ENCODE measurements at places on chromosomes 2 and 18.

DNA sequence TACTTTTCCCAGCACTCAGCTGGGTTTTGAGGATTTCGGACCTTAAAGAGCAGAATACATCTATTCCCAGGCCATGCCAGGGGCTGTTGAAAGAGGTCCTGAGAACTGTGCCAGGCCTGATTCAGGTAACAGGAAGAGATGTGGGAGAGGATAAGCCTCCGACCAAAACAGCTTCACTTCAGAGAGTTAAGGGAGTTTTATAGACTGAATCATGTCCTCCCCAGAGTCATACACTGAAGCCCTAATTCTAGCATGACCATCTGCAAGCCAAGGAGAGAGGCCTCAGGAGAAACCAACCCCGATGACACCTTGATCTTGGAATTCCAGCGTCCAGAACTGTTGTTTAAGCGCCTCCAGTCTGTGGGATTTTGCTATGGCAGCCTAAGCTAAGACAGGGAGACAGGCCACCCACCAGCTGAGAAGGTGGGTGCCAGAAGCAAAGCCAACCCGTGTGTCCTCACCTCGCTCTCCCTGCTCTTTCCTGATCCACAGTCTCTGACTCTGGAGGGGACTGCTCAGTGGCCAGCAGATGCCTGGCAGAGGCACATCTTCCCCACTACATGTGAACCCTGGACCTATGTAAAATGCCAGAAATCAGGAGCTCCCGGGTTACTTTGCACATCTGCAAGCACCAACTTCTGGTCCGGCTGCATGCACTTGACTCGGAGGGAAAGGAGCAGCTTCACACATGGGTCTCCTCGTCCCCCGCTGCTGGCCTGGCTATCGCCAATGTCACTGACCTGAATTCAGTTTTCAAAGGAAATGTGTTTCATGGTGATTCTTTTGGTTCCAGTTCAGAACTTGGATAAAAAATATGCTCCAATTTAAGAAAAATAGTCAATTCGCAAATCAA is 116.8 kb upstream of the EPC2 start:
- H3K36me3 ChIP-seq: no peaks in the 10 kb centered on the region
- H3K27me3 ChIP-seq: no peaks in the 10 kb centered on the region
- H3K4me1 ChIP-seq: peaks cover 9% of the 10 kb centered on the region
- no peak overlapping the region for H3K27ac ChIP-seq

- no peak overlapping the region for H3K27ac ChIP-seq
- no peaks in the 10 kb centered on the region for H3K4me1 ChIP-seq
- H3K36me3 ChIP-seq: peaks cover 13% of the 10 kb centered on the region
- H3K4me3 ChIP-seq: no peak overlapping the region
Observed at GRCh38 chr2:238999291-238999741, 151.4 kb downstream of the TWIST2 start.

DNA sequence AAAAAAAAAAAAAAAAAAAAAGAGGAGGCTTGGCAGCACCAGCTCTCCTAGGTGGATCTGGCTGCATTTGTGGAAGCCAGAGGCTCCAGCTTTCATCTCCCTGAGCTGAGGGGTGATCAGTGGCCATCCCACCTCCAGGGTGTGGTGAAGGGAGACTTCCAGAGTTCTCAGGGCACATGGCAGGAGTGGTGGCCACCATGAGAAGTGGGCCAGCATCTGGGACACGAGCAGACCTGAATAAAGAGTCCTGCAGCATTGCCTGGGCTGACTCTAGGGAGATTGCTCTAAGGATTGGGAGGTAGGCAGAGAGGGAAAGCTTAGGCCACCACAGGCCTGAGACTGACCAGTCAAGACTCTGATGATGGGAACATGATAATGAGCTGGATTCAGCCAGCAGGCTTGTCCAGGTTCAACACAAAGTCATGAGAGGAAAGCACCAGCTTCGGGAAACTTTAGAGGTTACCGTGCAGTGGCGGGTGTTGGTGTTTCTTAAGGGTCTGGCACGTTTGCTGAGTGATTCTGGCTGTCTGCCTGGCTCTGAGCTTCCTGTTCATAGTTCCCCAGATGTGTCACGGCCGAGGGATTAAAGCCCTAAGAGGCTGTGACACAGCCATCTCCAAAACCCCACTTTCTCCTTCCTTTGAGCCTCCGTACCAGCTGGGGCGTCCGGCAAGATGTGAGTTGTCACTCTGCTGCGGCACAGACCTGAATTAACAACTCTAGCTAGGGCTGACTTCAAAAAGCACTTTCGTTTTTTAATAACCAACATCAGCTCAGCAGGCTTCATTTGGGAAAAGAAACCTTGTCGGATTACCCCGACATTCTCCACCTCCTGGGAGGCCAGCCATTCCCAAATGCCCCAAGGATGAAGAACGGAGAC is 38.3 kb upstream of the IL1R1 start:
- H3K36me3 ChIP-seq: no peaks in the 10 kb centered on the region
- H3K27ac ChIP-seq: no peak overlapping the region
- no peaks in the 10 kb centered on the region for H3K27me3 ChIP-seq
- no peaks in the 10 kb centered on the region for H3K4me1 ChIP-seq

- DNase-seq: no peak
- no peaks in the 10 kb centered on the region for H3K27me3 ChIP-seq
- H3K36me3 ChIP-seq: no peaks in the 10 kb centered on the region
Observed at GRCh38 chr2:181376442-181376841, 80.7 kb upstream of the ITGA4 start.

- no peak overlapping the region for H3K27ac ChIP-seq
- H3K36me3 ChIP-seq: no peaks in the 10 kb centered on the region
- no peak for DNase-seq
- no peaks in the 10 kb centered on the region for H3K27me3 ChIP-seq
- H3K4me1 ChIP-seq: no peaks in the 10 kb centered on the region
- no peak overlapping the region for H3K4me3 ChIP-seq
Observed at GRCh38 chr2:159201360-159202063, 85.0 kb downstream of the WDSUB1 start.

DNA sequence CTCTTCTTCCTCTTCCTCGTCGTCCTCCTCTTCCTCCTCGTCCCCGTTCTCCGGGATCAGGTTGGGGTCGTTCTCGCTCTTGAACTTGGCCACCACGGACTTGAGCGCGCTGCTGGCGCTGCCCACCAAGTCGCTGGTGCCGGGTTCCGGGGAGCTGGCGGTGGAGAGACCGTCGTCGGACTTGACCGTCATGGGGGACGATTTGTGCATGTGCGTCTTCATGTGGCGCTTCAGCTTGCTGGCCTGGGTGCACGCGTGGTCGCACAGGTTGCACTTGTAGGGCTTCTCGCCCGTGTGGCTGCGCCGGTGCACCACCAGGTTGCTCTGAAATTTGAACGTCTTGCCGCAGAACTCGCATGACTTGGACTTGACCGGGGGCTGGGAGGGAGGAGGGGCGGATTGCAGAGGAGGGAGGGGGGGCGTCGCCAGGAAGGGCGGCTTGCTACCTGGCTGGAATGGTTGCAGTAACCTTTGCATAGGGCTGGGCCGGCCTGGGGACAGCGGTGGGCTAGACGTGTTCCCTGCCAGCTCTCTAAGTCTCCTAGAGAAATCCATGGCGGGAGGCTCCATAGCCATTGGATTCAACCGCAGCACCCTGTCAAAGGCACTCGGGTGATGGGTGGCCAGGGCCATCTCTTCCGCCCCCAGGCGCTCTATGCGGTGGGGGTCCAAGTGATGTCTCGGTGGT is 91.9 kb downstream of the BCL11A start:
- peaks cover 20% of the 10 kb centered on the region for H3K4me1 ChIP-seq
- H3K27ac ChIP-seq: peak overlapping the region; percentile 94

DNA sequence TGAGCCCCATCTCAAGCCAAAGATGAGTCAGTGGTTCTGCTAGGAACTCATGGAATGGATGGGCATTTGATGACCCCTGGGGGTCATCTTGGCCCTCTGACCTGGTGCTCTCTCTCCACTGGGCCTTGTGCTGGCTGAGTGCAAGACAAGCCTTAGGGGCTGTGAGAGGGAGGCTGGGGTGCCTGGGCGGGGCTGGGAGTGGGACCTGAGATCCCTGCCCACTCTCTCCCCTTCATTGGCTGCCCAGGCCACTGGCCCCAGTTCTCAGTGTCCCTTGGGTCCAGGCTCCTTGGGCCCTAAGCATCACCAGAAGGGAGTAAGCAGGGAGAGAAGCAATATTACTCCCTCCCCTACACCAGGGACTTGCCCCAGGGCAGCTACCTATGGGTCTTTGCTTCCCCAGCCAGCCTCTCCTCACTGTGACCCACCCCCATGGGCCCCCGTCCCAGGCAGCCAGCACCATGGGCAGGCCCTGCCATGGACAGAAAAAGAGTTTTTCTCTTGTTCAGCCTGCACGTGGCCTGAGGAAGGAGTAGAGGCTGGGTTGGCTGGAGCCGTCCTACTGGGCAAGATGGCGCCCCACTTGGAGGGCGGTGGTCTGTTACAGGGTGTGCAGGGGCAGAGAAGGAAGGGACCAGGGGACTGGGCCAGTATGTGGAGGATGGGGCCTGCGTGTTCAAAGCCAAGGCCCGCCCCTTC is 33.6 kb downstream of the ATOH8 start:
- H3K27ac ChIP-seq: no peak overlapping the region
- H3K4me3 ChIP-seq: no peak overlapping the region
- peaks cover 5% of the 10 kb centered on the region for H3K4me1 ChIP-seq
- H3K36me3 ChIP-seq: no peaks in the 10 kb centered on the region
- DNase-seq: no peak
- no peaks in the 10 kb centered on the region for H3K27me3 ChIP-seq

- no peak for DNase-seq
- no peak overlapping the region for H3K4me3 ChIP-seq
Observed at GRCh38 chr18:7514796-7515440, 52.2 kb upstream of the PTPRM start.

- no peak overlapping the region for H3K27ac ChIP-seq
- no peaks in the 10 kb centered on the region for H3K4me1 ChIP-seq
- peaks cover 11% of the 10 kb centered on the region for H3K27me3 ChIP-seq
- no peak for DNase-seq
Observed at GRCh38 chr2:237459741-237460174, 27.3 kb upstream of the MLPH start.

DNA sequence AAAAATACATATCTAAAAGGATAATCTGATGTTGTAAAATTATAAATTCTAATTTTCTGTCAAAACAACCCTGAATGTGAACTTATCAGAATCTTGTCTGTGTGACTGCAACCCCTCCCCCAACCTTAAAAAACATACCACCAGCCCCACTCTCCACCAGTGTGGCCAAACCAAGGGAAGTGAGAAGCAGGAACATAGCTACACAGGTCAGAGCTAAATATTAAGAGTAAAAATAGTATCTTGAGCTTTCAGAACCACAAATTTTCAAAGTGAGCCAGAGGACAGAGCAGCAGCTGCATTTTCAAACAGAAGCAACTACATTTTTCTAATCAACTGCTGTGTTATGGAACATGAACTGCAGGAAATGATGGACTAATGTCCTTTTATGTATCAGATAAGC is 156.7 kb downstream of the SLC4A10 start:
- peaks cover 16% of the 10 kb centered on the region for H3K36me3 ChIP-seq
- no peaks in the 10 kb centered on the region for H3K27me3 ChIP-seq
- no peaks in the 10 kb centered on the region for H3K4me1 ChIP-seq

- no peak for DNase-seq
- peaks cover 6% of the 10 kb centered on the region for H3K27me3 ChIP-seq
- peak overlapping the region; percentile 76 for H3K4me3 ChIP-seq
- no peak overlapping the region for H3K27ac ChIP-seq
- H3K4me1 ChIP-seq: peaks cover 7% of the 10 kb centered on the region
Observed at GRCh38 chr2:219388907-219389156, 1.1 kb upstream of the DNPEP start.

- H3K27me3 ChIP-seq: peaks cover 9% of the 10 kb centered on the region
- peaks cover 47% of the 10 kb centered on the region for H3K4me1 ChIP-seq
- no peak overlapping the region for H3K27ac ChIP-seq
Observed at GRCh38 chr2:190864375-190864774, 16.2 kb upstream of the GLS start.

DNA sequence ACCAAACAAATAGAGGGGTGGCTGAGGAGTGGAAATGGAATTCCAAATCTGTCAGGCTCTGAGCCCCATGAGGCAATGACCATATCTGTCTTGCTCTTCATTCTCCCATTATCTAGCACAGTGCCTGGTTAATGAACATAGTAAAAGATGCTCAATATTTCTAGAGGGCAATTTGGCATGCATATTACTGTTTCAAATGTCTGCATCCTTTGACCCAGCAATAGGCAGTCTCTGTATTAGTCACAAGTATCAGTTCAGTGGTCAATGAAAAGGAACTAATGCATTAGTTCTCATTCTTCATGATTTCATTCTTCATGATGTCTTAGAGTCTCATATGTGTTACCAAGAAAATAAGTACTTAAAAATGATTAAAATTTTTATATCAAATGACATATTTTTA is 28.4 kb upstream of the MALL start:
- no peak for DNase-seq
- no peaks in the 10 kb centered on the region for H3K27me3 ChIP-seq
- 0 out of 2 replicates have a peak, but pooled peaks cover 3% of the 10 kb centered on the region for H3K4me1 ChIP-seq
- H3K27ac ChIP-seq: no peak overlapping the region

GRCh38 chr2:27171351-27171848 is 22.6 kb downstream of the TCF23 start:
- no peak overlapping the region for H3K27ac ChIP-seq
- no peak overlapping the region for H3K4me3 ChIP-seq
- peaks cover 9% of the 10 kb centered on the region for H3K27me3 ChIP-seq
- no peak for DNase-seq

DNA sequence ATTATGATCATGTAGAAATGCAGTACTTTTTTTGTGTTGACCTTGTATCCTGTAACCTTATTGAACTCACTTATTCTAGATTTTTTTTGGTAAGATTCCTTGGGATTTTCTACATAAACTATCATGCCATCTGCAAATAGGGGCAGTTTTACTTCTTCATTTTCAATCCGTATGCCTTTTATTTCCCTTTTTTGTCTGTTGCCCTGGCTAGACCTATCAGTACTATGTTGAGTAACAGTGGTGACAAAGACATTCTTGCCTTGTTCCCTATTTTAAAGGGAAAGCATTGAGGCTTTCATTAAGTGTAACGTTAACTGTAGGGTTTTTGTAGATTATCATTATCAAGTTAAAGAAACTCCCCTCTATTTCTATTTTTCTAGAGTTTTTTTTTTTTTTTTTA is 92.3 kb downstream of the LYPD1 start:
- no peak overlapping the region for H3K27ac ChIP-seq
- H3K4me1 ChIP-seq: peaks cover 15% of the 10 kb centered on the region
- no peak for DNase-seq
- no peak overlapping the region for H3K4me3 ChIP-seq
- H3K27me3 ChIP-seq: no peaks in the 10 kb centered on the region
- no peaks in the 10 kb centered on the region for H3K36me3 ChIP-seq

DNA sequence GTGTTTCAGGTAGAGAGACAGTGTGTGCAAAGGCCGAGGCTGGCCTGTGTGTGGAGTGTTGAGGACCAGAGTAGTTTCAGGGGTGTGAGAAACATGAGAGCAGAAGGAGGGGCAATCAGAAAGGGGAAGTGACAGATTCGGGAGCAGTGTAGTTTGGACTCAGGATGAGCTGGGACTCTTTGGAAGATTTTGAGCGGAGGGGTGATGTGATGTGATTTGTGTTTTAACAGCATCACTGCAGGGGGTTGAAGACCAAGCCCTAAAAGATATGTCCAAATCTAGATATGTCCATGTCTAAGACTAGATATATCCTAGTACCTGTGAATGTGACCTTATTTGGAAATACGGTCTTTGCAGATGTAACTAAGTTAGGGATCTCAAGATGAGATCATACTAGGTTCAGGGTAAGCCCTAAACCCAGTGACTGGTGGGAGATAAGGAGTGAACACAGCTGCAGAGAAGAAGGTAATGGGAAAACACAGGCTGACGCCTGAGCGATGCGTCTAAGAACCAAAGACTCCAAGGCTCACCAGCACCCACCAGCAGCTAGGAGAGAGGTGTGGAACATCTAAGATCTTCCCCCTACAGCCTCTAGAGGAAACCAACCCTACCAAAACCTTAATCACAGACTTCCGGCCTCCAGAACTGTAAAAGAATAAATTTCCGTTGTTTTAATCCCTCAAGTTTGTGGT is 38.5 kb upstream of the MYO3B start:
- peaks cover 22% of the 10 kb centered on the region for H3K4me1 ChIP-seq
- DNase-seq: no peak
- H3K4me3 ChIP-seq: no peak overlapping the region
- peaks cover 3% of the 10 kb centered on the region for H3K27me3 ChIP-seq
- H3K36me3 ChIP-seq: peaks cover 16% of the 10 kb centered on the region
- no peak overlapping the region for H3K27ac ChIP-seq

All from WTC11 (cell line).